ENCODE measurements at places on chromosomes 4 and X. TPM values are rescaled to one million over a fixed set of nuclear protein-coding genes. Genes with fewer than 3 reads are reported as not detected.

Gene DCX
- total RNA-seq = 31.3 TPM

Gene RHOH
- 1.8 TPM for total RNA-seq

Gene ZNF711
- total RNA-seq = 71.6 TPM

Gene DCAF8L2
- not detected for total RNA-seq

Gene TADA2B
- 28.3 TPM for total RNA-seq

Gene ITM2A
- 104 TPM for total RNA-seq

Gene DDX53
- not detected for total RNA-seq

Gene IL3RA
- 4.8 TPM for total RNA-seq

Gene ATP6AP1
- total RNA-seq = 94.4 TPM

Gene HSD17B10
- 40.7 TPM for total RNA-seq

Gene UGT2B15
- total RNA-seq = not detected

Gene CENPC
- total RNA-seq = 67.1 TPM

Gene TEX11
- 0.33 TPM for total RNA-seq

Gene FGFR3
- 30.0 TPM for total RNA-seq

Gene ASMT
- 1.2 TPM for total RNA-seq

Gene TMPRSS11B
- total RNA-seq = 0.44 TPM

Gene PDGFC
- 29.5 TPM for total RNA-seq

Gene DRP2
- total RNA-seq = 3.7 TPM

Gene LRP2BP
- 9.7 TPM for total RNA-seq

Gene CLNK
- total RNA-seq = 0.16 TPM

Gene PNMA6F
- not detected for total RNA-seq

Gene PCDH18
- 143 TPM for total RNA-seq

Gene SSX4
- not detected for total RNA-seq

Gene REST
- total RNA-seq = 53.6 TPM

Gene ARHGAP4
- 37.3 TPM for total RNA-seq

Gene PPAT
- 17.5 TPM for total RNA-seq

Gene VCX3A
- total RNA-seq = not detected

Gene MAGEA2
- total RNA-seq = not detected

Gene CSAG3
- not detected for total RNA-seq

Gene CXCL3
- 1.5 TPM for total RNA-seq

Gene LONRF3
- 5.0 TPM for total RNA-seq

Gene NR3C2
- total RNA-seq = 13.9 TPM

Gene SH2D1A
- total RNA-seq = not detected

Gene ADH1B
- 8.9 TPM for total RNA-seq

Gene CD40LG
- total RNA-seq = not detected

Gene NUDT11
- total RNA-seq = 18.8 TPM

Gene SOWAHB
- 1.3 TPM for total RNA-seq

Gene CLOCK
- 41.5 TPM for total RNA-seq

Gene LUZP4
- total RNA-seq = not detected

Gene ANK2
- total RNA-seq = 342 TPM

Gene TMEM31
- not detected for total RNA-seq

Gene SLIT2
- 46.3 TPM for total RNA-seq

Gene NHS
- total RNA-seq = 17.2 TPM

Gene ARSD
- total RNA-seq = 31.8 TPM

Gene MSN
- 89.9 TPM for total RNA-seq

Gene EDA
- 9.0 TPM for total RNA-seq

Gene LGI2
- 4.4 TPM for total RNA-seq
